ENCODE measurements at places on chromosomes 16 and 17. TPM values are rescaled to one million over a fixed set of nuclear protein-coding genes. Genes with fewer than 3 reads are reported as not detected.

HS3ST3A1 gene
- total RNA-seq: 14.2 TPM

TMEM231 gene
- total RNA-seq: 5.6 TPM

CEP131 gene
- total RNA-seq: 14.6 TPM

TOM1L2 gene
- total RNA-seq: 33.7 TPM

SLC5A11 gene
- 0.29 TPM for total RNA-seq

KRTAP4-1 gene
- not detected for total RNA-seq

TBC1D3B gene
- total RNA-seq: 1.3 TPM

HOXB5 gene
- 7.4 TPM for total RNA-seq
